Stimulated activated naive CD8-positive, alpha-beta T cell treated with anti-CD3 and anti-CD28 coated beads, Interleukin-15, amount 100 ng/mL, for 72 hours (primary cell): ENCODE measurements at places on chromosomes 3 and 15.
A peak's percentile ranks its signal among the peaks of the same experiment; 100 is the strongest.

DNA sequence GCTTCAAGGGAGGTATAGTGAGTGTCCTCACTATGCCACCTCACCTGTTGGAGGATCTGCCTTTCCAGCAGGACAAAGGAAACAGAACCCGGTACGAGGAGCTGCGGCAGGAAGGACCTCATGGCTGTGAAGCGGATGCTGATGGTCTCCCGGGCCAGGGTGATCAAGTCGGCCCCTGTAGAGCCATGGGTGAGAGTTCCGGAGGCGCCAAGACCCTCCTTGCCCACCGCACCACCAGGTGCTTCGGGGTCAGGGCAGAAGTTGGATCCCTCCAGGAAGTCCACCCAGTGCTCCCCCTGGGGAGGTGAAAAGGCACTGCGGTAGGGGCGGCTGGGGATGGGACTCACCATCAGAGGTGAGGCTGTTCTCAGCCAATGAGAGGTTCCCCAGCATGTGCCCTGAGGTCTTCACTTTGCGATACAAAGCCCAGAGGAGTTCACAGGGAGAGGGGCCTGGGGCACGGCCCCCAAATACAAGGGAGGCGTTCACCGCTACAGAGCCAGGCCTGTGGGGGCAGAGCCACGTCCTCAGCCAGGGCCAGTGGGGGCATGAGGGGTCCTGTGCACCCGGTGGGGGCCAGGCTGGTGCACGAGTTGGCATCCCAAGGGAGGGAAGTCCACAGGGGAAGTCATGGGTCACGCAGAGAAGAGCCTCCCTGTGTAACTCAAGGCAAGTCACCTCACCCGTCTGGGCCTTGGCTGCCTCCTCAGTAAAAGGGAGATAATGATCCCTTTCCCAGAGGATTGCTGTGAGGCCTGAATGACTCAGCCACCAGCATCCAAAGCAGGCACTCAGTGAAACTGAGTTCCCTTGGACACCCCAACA, 27.7 kb downstream of the C15orf39 start:
- no peak for DNase-seq

DNA sequence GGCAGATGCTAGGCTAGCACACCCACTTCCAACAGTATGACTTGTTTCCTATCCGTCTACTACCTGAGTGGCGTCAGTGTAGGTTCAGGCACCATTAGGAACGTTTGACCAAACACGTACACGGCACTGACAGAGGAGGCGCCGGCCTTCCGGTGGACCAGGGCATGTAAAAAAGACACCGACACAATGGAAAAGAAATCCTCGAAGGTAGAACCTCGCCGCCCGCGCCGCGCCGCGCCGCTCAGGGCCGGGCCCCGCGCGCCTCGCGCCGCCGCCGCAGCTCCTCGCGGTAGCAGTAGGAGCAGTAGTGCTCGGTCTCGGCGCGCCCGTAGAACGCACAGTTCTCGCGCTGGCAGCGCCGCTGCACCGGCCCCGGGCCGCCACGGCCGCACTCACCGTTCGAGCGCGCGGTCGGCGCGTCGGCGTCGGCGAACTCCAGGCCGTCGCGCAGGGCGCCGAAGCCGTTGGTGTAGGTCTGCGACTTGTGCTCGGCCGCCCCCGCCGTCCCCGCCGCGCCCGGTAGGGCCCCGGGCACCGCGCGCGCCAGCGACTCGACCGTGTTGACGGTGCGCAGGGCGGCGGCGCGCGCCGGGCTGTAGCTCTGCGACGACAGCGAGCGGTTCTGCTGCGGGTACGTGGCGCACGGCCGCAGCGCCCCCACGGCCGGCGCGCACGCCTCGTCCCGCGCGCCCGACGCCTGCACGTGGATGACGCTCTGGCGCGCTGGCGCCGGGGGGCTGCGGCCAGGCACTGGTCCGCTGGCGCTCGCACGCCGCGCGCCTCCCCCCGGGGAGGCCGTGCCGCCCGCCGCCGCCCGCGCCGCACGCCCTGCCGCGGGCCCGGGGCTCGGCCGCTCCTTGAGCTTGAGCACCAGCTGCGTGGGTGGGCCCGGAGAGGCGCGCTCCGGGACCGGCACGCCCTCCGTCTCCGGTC, 156.7 kb downstream of the KLF13 start:
- peak; percentile 65 for DNase-seq

DNA sequence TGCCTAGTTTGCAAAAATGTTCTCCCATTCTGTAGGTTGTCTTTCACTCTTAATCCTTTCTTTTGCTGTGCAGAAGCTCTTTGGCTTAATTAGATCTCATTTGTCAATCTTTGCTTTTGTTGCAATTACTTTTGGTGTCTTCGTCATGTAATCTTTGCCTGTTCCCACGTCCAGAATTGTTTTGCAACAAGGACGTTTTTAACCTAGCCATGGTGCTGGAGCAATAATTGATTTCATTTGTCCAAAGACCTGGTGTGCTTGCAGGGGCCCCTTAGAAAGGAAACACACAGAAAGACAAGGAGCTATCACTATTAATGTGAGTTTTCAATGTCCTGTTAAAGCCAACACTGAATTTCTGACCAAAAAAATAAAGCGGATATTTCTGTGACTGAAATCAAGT, 89.1 kb upstream of the GALNT15 start:
- no peak for DNase-seq

- DNase-seq = no peak
Measured at GRCh38 chr15:63722204-63722808, 111.4 kb downstream of the HERC1 start.

GRCh38 chr3:42403737-42404136, 6.7 kb downstream of the LYZL4 start:
- peak; percentile 20 for DNase-seq

- DNase-seq = no peak
Measured at GRCh38 chr3:112437146-112438022, 61.9 kb downstream of the BTLA start.

GRCh38 chr3:197030379-197031314, 1.0 kb upstream of the MELTF start:
- no peak for DNase-seq

DNA sequence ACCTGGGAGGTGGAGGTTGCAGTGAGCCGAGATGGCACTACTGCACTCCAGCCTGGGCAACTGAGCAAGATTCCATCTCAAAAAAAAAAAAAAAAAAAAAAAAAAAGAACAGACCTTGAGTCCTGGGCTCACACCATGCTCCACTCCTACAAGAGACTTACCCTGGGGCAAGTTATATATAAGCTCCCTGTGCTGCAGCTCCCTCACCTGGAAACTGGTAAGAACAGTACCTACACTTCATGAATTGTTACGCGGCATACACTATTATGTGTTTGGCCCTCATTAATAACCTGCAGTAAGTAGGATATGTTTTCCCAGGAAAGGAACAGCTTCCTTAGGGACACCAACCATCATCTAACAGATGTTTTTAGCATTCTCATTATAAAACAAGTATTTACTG, 119.6 kb downstream of the FMN1 start:
- DNase-seq = no peak

DNA sequence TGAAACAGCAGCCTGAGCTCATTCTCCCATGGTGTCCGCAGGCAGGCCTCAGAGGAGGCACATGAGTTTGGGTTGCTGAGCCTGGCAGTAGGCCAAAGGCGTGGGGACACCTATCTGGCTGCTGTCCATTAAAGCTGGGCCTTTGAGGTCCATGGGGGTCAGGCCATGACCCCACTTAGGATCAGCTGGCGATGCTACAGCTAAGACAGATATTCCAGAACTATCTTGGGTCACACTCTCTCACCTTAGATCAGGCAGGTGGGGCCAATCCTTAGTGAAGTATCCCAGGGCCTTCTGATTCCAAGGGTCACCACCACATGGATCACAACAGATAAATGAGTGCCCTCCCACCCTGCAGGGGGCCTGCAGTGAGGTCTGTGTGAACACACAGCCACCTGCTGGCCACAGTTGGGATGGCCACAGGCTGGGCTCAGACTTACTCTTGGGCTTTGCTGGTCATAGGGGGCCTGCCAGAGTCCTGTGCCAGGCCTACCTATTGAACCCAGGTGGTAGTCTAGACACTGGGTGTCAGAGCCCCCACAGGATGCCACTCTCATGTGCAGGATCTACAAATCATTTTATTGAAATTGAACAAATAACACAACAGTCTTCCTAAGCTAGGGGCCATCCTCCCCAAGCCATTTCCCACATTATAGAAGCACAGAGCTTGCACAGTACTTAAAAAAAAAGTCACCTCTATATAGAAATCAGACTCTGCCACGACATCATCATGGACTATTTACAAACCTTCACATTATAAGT, 2.0 kb upstream of the HYAL2 start:
- peak; percentile 68 for DNase-seq

GRCh38 chr3:184976-185375, 11.6 kb upstream of the CHL1 start:
- no peak for DNase-seq

- DNase-seq = no peak
Measured at GRCh38 chr3:23884481-23884880, 32.3 kb downstream of the NKIRAS1 start.

- DNase-seq = no peak
Measured at GRCh38 chr15:35194296-35194695, 109.2 kb upstream of the NANOGP8 start.

DNA sequence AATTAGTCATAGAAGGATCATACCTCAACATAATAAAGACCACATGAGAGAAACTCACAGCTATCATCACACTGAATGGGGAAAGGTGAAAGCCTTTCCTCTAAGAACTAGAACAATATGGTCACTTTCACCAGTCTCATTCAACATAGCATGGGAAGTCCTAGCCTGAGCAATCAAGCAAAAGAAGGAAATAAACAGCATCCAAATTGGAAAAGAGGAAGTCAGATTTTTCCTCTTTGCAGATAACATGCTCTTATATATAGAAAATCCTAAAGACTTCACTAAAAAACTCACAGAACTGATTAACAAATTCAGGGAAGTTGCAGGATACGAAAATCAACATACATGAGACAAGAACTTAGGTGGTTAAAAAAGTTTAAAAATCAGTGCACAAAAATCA, 24.7 kb downstream of the MAP3K13 start:
- DNase-seq = no peak

DNA sequence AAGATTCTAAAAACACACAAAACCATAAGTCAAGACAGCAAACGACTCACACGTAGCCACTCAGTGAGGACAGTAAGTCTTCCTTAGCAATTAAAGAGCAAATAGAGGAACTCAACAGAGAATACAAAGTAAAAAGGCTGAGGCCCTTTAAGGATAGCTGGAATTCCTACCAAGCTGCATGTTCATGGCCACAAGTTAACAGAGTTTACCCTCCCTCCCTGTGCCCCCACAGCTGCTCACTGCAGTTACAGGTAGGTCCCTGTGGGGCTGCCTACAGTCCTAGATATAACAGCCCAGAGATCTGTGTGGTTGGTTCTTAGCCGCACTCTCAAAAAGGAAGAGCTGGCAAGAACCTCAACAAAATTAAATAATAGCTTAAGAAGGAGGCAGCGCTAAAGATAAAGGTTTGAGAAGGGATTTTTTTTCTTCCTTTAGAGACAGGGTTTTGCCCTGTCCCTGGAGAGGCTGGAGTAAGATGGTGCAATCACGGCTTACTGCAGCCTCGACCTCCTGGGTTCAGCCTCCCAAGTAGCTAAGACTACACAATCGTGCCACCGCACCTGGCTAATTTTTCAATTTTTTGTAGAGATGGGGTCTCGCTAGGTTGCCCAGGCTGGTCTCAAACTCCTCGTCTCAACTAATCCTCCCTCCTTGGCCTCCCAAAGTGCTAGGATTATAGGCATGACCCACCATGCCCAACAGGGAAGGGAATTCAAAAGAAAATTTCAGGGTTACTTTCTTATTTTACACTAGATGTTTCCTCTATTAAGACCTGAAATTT, 19.3 kb downstream of the SFMBT1 start:
- no peak for DNase-seq

- no peak for DNase-seq
Measured at GRCh38 chr15:87527416-87527815, 729.1 kb downstream of the NTRK3 start.

- DNase-seq = no peak
Measured at GRCh38 chr3:189687475-189687874, 56.3 kb downstream of the TP63 start.

DNA sequence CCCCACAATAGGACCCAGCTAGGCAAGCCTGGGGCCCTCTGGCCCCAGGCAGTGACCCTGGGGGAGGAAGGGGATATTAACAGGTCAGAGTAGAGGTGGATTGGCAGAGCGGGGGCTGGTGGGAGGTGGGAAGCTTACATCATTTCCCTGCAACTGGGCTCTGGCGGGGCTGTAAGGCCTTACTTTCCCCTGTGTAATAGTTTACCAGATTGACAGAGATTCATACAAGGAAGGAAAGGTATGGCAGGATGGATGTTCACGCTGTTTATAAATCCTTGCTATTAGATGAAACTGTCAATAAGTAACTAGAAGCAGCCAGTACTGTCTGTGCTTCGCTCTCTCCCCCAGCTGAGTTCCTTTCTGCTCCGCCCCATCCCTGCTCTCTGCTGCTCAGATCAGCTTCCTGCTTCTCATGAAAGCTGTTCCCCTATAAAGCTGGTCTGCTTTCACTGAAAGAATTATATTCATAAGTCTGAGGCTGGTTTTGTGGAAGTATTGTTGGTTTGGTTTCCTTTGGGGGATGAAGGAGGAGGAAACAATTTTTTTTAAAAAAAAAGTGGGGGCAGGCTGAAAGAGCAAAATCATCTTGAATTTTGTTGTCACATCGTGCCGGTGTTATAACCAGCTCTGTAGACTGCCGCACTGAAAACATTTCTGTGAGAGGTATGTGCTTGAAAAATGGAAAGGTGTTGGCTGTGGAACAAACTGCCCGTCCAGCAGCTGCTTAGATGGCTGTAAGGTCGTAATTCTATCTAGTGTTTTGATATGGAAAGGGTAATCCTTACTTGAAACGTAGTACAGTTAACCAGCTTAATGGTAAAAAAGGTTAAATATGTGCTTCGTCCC, 76.4 kb downstream of the BBX start:
- DNase-seq = peak; percentile 60

DNA sequence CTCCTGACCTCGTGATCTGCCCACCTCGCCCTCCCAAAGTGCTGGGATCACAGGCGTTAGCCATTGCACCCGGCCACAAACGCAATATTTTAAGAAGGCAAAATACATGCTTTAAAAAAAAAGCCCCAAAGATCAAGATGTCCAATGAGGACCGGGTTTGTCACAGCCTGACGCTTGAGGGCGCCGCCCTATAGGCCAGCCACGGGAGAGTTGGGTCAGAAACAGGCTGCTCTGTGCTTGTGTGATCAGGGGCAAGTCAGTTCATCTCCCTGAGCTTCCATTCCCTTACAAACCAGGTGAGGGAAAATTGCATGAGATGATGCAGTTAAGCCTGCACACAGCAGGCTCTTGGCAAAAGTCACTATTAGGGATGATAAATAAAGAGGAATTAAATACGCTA, 23.9 kb downstream of the FAM174B start:
- DNase-seq = no peak

DNA sequence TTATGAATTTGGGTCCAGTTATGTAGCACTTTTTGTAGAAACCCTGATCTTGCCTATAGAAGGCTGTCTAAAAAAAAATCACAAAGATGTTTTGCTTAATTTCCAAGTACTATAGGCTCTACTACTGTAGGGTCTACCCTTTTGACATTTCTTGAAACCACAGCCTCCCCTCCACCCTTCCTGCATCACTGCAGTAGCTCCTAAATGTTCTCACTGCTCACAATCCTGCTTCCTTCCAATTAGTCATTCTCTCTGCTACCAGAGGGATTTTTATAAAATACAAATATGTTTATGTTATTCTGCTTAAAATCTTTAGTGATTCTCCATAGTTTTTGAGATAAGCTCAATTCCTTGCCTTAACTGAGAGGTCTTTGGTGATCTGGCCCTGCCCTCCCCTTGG, 114.0 kb downstream of the CYP19A1 start:
- DNase-seq = no peak
